SK-N-MC (cell line): ENCODE measurements at places on chromosomes 13 and 19.

DNA sequence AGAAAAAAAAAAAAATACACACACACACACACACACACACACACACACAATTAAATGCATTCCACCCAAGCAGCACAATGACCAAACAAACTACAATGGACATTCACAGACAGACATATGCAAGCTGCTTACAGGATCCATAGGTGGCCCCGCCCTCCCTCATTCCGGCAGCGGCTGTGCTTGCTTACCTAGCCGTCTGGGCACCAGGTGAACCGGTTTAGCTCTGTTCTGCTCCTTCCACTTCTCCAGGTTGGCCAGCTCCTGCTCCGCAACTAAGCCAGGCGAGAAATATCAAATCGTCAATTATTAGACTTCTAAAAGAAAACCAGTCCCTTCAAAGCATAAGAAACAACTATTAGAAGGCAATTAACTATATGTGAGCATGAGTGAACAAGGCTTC is 23.1 kb downstream of the EPSTI1 start:
- DNase-seq: no peak

- DNase-seq: no peak
These were observed 7.5 kb downstream of the THAP8 start for GRCh38 chr19:36046443-36047050.

- no peak for DNase-seq
These were observed 41.9 kb downstream of the NFIX start for GRCh38 chr19:13037161-13037560.

GRCh38 chr13:44437356-44438233 is 64.0 kb downstream of the SERP2 start:
- DNase-seq: no peak

GRCh38 chr19:1449467-1450442 is at the start of gene APC2:
TSS of gene APC2 (plus strand) at chr19:1450121. CDS start at chr19:1453002, 2,881 bp downstream.
- no peak for DNase-seq

DNA sequence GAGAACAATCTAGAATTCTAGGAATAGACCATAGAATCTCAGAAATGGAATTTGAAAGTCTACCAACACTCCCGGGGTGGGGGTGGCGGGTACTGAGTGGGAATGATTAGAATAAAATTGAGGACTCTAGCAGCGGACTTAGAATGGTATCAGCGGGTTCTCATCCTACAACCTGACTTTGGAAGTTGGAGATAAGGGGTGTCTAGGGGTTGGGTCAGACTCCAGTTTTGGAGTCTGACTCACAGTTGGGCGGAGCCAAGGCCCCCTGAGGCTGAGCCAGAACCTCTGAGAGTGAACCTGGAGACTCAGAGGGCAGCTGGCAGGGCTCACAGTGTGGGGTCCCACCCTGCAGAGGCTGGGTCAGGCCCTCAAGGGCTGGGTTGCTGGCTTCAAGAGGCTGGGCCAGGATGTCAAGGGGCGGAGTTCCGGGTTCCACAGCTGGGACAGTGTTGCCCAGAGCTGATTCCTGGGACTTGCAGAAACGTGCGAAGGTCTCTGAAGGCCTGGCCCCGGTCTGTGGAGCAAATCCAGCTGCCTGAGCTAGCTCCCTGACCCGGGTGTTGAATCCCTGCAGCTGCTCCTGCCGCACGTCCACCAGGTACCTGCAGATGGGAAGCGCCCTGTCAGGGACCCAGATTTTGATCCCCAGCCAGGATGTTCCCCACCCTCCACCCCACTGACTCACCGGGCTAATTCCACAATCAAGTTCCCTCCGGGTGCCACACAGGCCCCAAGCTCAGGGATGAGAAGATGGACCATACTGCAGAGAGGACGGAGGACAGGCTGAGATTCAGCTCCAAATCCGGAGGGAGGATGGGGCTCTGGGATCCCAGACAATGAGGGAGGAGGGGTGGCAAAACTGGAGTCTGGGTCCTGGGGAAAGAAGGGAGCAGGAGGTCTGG is 1.6 kb upstream of the TNNI3 start:
- no peak for DNase-seq

GRCh38 chr19:6066661-6067646 is 43.3 kb downstream of the RFX2 start:
- no peak for DNase-seq
